Tongue (tissue), 3 donors: ENCODE measurements at places on chromosomes 6 and 20. TPM values are rescaled to one million over a fixed set of nuclear protein-coding genes. Genes with fewer than 3 reads are reported as not detected.

DNA sequence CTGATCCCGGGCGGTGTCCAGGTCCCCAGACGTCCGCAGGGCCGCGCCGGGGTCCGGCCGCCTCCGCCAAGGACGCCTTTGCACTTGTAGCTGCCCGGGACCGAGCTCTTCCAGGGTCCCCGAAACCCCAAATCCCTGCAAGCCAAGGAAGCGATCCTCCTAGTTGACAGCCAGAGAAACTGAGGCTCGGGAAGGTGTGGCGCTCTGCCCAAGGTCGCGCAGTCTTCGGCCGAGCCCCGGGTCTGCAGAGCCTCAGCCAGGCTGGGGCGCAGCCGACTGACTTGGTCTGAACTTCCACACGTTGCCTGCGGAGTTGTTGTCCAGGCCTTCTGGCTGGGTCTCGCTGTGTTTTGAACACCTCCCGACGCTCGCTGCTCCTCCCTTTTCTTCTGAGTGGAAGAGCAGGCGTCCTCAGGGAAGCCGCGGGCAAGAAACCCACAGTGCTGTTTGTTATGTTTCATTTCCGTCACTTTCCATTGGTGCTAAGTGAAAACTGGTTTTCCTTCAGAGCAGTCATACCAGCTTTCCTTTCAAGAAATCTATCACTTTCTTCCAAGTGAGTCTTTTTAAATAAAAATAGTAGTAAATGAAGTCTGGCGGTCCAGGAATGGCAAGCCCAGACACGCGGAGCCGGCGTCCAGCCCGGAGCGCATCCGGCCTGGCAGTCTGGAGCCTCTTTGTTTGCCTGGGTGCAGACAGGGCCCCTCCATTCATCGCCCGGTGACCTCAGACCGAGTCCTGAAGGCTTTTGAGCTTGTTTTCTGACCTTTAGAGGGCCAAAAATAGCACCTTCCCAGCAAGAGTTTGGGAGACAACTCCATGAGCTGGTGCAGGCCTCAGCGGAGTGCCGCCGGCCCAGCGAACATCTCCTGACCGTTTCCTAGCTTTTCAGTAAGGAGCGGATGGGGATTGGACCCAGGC lies 698 bp downstream of the FAM210B start:
- peak; percentile 78 for DNase-seq

The PPIL6 gene
- total RNA-seq, result 10.9 TPM

The LGSN gene
- total RNA-seq, result not detected

The SESN1 gene
- total RNA-seq, result 123 TPM

The TENT5A gene
- 26.3 TPM for total RNA-seq

- DNase-seq, result no peak
These were observed 13.3 kb downstream of the VAPB start for GRCh38 chr20:58402305-58402704.

The HNF4A gene
- total RNA-seq, result not detected

GRCh38 chr6:107569473-107569872 lies 79.6 kb downstream of the SOBP start:
- DNase-seq, result no peak

The TEAD3 gene
- total RNA-seq, result 19.4 TPM

- no peak for DNase-seq
These were observed 167.5 kb upstream of the TSHZ2 start for GRCh38 chr20:52804497-52805295.

The PLCB4 gene
- total RNA-seq, result 16.4 TPM

The TNFRSF6B gene
- 1.1 TPM for total RNA-seq

- no peak for DNase-seq
These were observed 448.5 kb downstream of the MEI4 start for GRCh38 chr6:78101387-78101786.

The LRRC1 gene
- 19.1 TPM for total RNA-seq

The SIGLEC1 gene
- total RNA-seq, result 2.2 TPM

The METTL24 gene
- total RNA-seq, result 3.5 TPM

The SNAP91 gene
- total RNA-seq, result 2.9 TPM

GRCh38 chr6:143299253-143300166 lies 151.0 kb downstream of the ADAT2 start:
- no peak for DNase-seq

- peak; percentile 29 for DNase-seq
These were observed at the start of gene KCNK15 for GRCh38 chr20:44745598-44746366. KCNK15 (plus strand) TSS chr20:44745865; CDS start chr20:44745911, 46 bp downstream.

- no peak for DNase-seq
These were observed 22.3 kb downstream of the ADGRG6 start for GRCh38 chr6:142324111-142324510.
